ENCODE measurements at places on chromosomes 2 and 18.
A peak's percentile ranks its signal among the peaks of the same experiment; 100 is the strongest.

- no peak for DNase-seq
These were observed 2165.0 kb upstream of the CELF4 start for GRCh38 chr18:39730606-39731005.

- DNase-seq = peak; percentile 95
These were observed 49.0 kb upstream of the BCL2L11 start for GRCh38 chr2:111071600-111072171.

DNA sequence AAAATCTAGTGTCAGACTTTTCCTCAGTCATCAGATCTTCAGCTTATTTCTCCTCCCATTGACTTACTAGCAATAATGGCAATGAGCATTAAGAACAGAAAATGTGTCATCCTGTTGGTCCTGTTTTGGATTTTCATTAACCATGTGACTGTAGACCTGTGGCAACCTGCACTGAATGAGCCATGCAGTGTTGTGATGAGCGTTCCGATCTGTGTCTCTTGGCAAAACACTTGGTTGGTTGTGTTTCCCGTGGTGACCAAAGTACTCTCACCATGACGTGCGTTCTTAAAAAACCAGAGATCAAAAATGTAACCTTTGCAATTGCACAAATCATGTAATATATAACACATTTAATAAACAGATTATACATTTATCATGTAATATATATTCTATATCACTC lies 138.6 kb downstream of the MAP3K20 start:
- no peak for DNase-seq

DNA sequence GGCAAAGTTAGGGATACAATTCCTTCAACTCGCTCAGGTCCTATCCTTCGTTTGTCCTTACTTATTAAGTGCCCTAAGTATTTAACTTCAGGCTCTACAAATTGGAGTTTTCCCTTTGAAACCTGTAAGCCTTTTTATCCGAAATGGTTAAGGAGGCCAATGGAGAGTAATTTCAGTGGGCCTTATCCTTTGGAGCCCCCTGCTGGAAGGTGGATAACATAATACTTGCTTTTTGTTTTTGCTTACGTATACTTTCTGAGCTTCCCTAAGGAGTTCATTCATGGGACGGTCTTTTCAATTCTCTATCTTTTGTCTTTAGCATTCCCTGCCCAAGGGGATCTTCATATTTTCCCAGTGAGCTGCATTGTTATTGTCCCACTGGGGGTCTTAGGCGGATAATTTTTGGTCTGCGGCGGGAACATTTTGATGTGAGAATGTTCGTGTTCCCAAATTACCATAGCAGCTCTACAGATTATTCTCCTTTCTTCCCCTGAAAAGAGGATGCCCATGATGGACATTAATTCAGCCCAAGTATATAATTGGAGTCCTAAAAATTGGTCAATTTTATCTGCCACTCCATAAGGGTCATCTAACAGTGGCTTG lies 34.4 kb upstream of the TRAPPC8 start:
- peak; percentile 34 for DNase-seq

GRCh38 chr2:211745295-211746097 lies 793.1 kb downstream of the ERBB4 start:
- peak; percentile 35 for DNase-seq

DNA sequence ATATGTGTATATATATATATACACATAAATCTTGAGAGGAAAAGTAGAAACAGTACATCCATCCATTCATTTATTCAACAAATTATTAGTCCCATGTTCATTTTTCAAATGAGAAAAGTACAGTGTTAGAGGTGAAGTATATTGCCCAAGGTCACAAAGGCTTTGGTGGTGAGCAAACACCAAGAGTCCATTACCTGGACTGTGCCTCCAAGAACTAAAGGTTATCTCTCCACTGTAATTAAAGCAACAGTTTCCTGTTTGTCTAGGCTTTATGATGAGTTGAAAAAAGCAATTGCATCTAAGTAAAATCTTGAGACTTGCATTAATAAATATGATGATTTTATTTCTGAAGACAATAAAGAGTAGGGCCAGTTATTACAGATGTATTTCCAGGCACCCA lies 44.7 kb upstream of the EPB41L3 start:
- DNase-seq = no peak

- peak; percentile 40 for DNase-seq
These were observed 1.9 kb downstream of the GLB1L start for GRCh38 chr2:219243291-219243761.
